ENCODE measurements at places on chromosomes 1 and 21.

DNA sequence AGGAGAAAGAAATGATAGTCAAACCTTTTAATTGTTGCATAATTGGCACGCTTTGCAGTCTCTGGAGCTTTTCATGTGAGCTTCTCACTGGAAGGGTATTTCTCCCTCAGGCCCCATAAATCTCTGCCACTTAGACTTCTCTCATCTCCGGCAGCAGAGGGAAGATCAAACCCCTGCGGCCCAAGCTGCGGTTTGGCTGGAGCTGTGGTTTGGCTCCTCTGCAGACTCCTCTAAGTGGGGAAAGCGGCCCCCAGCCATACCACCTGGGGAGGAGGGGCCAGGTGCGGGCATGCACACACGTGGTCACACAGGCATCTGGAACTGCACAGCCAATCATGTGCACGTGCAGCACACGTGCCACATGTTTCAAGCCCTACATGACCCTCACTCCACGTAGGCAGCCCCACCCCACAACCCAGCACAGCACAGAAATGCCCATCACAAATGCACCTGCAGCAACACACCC is 58.3 kb downstream of the UBE2T start:
- DNase-seq = no peak

DNA sequence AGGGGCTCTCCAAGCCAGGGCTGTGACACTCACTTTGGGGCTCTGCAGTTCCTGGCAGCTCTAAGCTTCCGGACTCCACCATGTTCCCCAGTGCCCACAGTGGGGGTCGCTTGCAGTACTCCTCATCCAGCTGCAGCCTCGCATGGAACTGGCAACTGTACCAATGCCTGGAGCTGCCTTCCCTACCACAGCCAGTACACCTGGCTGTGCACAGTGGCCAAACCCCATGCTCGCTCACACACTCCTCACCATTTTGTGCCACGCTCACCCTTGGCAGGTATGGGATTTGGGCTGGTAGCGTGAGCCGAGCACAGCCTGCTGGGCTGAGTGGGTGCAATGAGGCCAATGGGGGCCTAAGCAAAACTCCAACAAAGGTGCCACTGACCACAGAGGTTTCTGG is 1369.9 kb downstream of the KCNT2 start:
- no peak for DNase-seq

GRCh38 chr21:35367553-35367952 is 318.5 kb upstream of the RUNX1 start:
- no peak for DNase-seq

GRCh38 chr1:178690496-178690895 is 34.5 kb upstream of the RALGPS2 start:
- DNase-seq = no peak

- DNase-seq = peak; percentile 20
Observed at GRCh38 chr1:229286099-229286766, 15.3 kb downstream of the RAB4A start.

- no peak for DNase-seq
Observed at GRCh38 chr1:209527372-209527771, 56.1 kb upstream of the CAMK1G start.

- DNase-seq = no peak
Observed at GRCh38 chr1:29332204-29332603, 95.9 kb downstream of the PTPRU start.

- DNase-seq = no peak
Observed at GRCh38 chr1:246081856-246082668, 425.0 kb downstream of the SMYD3 start.

GRCh38 chr1:77371396-77371795 is 89.6 kb downstream of the AK5 start:
- DNase-seq = no peak

- DNase-seq = no peak
Observed at GRCh38 chr1:85838238-85838637, 130.0 kb upstream of the ZNHIT6 start.

GRCh38 chr1:201169971-201170532 is 15.8 kb upstream of the TMEM9 start:
- no peak for DNase-seq

DNA sequence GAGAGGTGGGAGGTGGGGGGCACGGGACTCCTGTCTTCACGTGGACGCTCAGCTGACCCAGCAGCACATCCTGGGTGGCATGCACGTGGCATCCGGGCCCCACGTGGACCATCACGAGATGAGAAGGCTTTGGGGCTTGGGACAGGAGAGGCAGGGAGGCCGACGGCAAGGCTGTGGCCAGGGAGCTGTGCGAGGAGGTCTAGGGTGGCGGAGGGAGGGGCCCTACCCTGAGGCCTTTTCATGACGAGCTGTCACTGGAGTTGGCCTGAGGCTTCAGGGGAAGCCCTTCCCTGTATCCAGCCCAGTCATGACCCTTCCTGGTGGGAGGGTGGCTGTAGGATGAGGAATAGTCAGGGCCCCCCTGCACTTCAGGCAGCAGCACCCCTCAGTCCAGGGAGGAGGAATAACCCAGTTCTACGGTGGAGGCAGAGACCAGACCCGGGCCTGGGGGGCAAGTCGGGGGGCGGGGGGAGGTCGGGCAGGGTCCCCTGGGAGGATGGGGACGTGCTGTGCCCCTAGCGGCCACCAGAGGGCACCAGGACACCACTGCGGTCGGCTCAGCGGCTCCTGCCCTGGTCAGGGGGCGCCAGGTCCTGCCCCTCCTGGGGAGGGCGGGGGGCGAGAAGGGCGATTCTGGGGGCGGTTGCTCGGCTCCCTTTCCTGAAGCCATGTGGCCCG is 2.0 kb upstream of the PERM1 start:
- DNase-seq = peak; percentile 56

DNA sequence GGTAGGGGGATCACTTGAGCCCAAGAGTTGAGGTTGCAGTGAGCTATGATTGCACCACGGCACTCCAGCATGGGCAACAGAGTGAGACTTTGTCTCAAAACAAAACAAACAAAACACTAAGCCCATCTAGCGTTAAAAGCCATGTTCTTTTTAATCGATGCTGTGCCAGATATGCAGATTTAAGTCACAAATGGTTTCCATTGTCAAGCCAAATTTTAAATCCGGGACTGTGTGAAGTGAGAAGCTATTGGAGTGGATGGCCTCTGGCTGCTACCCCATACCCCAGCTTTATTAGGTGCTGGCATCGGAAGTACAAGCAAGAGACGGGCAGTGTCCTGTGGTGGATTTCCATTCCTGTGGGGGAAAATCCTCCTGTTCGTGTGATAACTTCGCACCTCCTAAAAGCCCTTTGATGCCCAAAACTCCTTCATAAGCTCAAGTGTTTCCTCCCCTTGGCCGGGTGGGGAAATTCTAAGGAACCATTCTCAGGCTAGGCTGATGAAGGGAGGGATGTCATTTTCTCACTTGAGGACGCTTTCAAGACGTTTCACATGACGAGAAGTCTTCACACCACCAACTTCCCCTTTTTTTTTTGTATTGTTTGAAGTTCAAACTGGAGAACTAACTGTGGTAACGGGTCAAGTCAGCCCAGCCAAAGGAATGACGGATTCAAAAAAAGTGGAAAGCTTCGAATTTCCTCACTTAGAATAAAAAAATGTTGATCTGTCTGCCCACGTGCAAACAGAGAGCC is 140.8 kb downstream of the KAZN start:
- no peak for DNase-seq

GRCh38 chr1:197910120-197910991 is 6.8 kb upstream of the LHX9 start:
- no peak for DNase-seq

GRCh38 chr1:56432166-56432971 is 147.0 kb downstream of the PLPP3 start:
- no peak for DNase-seq

- DNase-seq = no peak
Observed at GRCh38 chr21:41137889-41138288, 30.1 kb upstream of the BACE2 start.

- DNase-seq = no peak
Observed at GRCh38 chr1:17891205-17892110, 136.3 kb downstream of the ACTL8 start.

GRCh38 chr1:230087717-230088105 is 20.7 kb downstream of the GALNT2 start:
- no peak for DNase-seq

GRCh38 chr1:3011127-3011526 is 10.1 kb upstream of the ACTRT2 start:
- DNase-seq = no peak

DNA sequence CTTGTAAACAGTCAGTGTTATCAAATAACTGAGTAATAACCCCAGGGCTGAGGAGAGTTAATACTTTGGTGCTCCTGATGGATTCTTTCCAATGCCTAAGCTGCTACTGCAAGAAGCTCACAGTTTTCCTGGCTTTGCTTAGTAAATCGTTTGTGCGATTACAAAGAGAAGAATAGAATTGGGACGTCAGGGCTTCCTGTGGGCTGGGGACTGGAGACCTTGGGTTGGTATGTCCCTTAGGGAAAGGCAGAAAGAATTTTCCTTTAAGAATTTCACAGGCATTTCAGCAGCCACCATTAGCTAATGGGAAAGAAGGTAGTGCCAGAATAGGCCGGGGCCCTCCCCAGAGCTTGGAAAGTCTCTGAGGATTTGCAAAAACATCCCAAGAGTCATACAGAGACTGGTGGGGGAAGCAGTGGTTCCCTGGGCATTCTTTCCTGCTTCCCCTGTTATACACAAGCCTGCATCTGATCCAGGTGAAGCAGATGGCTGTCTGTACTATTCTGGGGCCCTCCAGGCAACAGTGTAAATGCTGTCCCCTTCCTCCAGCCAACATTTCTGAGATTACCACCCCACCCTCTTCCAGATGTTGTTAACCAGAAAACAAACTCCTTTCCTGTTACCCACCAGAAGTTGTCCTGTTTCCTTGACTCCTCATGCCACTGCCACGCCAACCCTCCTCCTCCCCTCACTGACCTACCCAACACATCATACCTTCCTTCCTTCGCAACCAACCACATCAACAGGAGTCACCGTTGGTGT is 40.2 kb downstream of the PLXNA2 start:
- DNase-seq = no peak

GRCh38 chr1:112267929-112268328 is 128.1 kb upstream of the CTTNBP2NL start:
- DNase-seq = no peak

GRCh38 chr1:200527670-200528069 is 92.9 kb downstream of the KIF14 start:
- DNase-seq = no peak

DNA sequence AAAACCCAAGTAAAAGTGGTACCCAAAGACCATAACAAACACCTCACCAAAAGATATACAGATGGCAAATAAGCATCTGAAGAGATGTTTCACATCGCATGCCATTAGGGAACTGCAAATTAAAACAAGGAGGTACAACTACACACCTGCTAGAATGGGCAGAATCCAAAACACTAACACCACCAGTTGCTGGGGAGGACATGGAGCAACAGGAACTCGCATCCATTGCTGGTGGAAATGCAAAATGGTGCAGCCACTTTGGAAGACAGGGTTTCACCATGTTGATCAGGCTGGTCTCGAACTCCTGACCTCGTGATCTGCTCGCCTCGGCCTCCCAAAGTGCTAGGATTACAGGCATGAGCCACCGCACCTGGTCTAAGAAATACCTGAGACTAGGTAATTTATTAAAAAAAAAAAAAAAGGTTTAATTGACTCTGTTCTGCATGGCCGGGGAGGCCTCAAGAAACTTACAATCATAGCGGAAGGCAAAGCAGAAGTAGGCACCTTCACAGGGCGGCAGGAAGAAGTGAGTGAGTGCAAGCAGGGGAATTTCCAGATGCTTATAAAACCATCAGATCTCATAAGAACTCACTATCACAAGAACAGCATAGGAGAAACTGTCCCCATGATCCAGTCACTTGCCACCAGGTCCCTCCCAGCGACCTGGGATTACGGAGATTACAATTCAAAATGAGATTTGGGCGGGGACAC is 30.2 kb upstream of the PRSS38 start:
- DNase-seq = no peak

DNA sequence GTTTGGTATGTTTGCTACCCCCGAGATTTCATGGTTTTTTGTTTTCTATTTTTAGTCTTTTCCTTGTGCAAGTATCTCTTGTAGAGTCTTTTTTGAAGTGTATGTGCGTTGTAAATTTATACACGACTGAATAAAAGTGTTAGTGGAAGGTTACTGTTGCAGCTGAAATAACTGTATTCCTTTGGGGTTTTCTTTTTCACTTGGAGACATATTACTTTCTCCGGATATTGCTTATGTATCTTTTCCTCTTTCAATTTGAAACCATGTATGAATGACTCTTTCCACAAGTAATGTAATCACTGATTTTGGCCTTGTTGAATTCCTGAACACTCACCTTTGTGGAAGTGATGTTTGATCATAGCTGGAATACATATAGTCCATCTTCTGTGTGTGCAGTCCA is 956 bp downstream of the URB2 start:
- no peak for DNase-seq

DNA sequence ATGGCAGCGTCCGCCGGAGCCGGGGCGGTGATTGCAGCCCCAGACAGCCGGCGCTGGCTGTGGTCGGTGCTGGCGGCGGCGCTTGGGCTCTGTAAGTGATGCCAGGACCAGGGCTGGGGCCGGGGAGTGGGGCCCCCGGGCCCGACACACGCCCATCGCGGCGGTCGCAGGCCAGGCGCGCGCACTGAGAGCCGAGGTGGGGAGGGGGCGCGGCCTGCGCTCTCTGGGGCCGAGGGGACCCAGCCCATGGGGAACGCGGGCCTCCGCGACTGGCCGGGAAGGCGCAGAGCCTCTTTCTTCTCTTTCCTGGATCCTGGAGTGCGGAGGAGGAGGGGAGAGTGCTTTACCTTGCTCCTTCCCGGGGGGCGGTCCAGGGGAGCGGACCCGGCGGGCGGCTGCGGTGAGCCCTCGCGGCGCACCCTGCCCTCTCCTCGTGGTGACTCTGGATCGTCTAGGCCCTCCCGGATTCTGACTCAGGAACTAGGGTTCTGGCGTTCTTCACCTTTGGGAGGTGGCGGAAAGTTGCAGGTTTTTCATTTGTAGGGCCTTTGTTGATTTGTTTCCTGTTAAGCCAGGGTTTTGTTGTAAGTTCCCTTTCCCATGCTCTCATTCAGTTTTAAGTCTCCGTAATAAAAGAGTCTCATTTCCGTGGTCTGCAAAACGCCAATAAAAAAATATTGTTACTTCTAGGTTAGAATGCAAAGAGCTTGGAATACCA is 529 bp downstream of the MPZL1 start:
- DNase-seq = no peak

DNA sequence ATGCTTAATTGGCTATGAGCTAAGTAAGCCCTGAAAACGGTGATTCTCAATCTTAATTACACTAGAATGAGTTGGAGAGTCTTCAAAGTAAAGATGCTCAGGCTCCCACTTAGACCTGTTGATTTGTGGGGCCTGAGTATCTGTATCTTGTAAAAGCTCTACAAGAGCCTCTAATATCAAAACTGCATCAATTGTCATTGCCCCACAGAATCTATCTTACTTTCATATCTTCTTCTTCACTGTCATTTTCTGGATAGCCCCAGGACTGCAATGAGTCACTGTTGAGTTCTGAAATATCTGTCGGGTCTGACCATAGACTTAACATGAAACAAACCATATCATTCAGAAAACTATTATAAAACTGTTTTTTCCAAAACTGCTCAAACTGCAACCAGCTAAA is 102.8 kb upstream of the SERTAD4 start:
- no peak for DNase-seq

DNA sequence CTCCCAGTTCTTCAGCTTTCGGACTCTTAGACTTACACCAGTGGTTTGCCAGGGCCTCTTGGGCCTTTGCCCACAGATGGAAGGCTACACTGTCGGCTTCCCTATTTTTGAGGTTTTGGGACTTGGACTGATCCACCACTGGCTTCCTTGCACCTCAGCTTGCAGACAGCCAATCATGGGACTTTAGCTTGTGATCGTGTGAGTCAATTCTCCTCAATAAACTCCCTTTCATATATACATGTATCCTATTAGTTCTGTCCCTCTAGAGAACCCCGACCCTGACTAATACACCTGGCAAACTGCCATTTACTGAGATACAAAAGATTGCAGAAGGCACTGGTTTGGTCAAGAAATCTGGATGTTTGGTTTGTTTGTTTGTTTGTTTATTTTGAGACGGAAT is 6.4 kb upstream of the RAB4A start:
- DNase-seq = no peak

All from CD4-positive, alpha-beta T cell treated with Interleukin-2 at 100 ng/mL for 4 hours (primary cell).